ELR (cell line): ENCODE measurements at places on chromosomes 1 and 21.

GRCh38 chr1:147622731-147623130 is 47.6 kb downstream of the ACP6 start:
- DNase-seq: no peak

GRCh38 chr1:23594149-23594907 is 35.0 kb upstream of the ID3 start:
- DNase-seq: no peak

GRCh38 chr1:45589861-45590260 is 6.0 kb downstream of the NASP start:
- DNase-seq: no peak

- DNase-seq: no peak
These were observed 364.9 kb downstream of the MATN1 start for GRCh38 chr1:30358500-30358899.

DNA sequence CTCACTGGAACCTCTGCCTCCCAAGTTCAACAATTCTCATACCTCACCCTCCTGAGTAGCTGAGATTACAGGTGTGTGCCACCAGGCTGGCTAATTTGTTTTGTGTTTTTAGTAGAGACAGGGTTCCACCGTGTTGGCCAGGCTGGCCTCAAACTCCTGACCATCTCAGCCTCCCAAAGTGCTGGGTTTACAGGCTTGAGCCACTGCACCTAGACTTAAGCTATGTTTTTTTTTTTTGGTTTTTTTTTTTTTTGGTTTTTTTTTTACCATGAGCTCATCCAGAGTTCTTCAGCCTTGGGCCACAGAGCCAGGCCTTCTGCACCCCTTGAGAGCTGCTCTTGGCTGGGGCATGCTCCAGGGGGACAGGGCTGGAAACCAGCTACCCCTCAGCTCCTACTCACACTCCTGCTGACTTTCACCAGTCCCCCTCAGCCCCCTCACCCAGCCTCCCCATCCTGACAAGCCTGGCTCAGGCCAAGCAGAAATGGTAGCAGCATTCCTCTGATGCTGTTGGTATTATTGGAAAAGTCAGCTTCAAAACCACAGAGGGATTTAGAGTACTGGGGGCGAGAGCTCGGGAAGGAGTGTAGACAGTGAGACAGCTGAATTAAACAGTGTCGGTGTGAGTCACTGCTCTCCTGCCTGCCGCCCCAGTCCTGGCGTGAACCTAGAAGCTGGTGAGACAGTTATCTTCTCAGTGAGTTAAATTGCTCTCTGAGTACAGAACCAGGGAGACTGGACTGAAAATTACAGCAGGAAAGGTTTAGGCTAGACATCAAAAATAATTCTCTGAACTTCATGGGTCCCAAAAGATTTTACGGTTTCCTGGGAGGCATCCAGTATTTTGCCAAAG is 63.7 kb downstream of the NAV1 start:
- DNase-seq: peak; percentile 93

DNA sequence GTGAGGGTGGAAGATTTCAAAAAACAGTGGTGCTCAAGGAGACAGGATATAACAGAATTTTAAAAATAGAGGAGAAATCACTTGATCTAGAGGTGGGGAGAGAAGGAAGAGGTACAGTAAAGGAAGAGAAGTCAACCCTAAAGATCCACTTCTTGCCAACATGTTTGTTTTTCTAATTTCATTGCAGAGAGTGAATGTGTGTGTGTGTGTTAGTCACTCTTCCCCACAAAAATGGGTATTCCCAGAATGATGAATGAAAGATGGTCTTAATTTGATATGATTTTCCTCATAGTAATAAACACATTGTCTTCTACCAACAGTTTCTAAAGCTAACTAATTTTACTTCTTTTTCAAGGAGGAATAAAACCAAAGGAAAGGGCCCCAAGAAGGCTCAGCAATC is 74.2 kb upstream of the NGF start:
- peak; percentile 40 for DNase-seq

DNA sequence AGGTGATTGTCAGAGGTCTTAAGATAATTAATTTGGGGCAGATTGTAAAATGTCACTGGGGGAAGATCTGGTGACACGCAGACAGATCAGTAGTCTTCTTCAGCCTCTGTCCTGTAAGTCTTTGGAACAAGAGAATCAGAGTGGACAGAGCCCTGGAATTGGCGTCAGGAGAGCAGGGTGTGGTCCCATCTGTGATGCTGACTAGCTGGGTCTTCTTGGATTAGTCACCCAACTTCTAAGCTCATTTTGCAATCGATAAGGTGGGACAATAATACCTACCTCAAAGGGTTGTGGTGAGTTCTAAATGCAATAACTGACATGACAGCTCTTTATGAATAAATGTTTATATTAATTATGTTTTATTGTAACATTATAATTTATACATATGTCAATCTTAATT is 4.8 kb downstream of the FASLG start:
- peak; percentile 67 for DNase-seq

DNA sequence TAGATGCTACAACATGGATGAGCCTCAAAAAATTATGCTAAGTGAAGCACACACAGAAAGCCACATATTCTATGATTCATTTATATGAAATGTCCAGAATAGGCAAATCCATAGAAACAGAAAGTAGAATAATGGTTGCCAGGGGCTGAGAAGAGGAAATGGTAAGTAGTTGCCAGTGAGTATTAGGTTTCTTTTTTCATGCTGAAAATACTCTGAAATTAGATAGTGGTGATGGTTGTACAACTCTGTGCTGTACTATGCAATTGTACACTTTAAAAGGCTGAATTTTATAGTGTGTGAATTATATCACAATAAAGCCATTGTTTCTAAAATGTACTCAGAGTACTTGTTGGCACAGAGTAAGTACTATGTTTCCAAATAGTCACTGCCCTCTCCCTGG is 15.5 kb upstream of the GFI1 start:
- DNase-seq: peak; percentile 79

- no peak for DNase-seq
These were observed 38.8 kb downstream of the HEATR1 start for GRCh38 chr1:236565530-236565929.

DNA sequence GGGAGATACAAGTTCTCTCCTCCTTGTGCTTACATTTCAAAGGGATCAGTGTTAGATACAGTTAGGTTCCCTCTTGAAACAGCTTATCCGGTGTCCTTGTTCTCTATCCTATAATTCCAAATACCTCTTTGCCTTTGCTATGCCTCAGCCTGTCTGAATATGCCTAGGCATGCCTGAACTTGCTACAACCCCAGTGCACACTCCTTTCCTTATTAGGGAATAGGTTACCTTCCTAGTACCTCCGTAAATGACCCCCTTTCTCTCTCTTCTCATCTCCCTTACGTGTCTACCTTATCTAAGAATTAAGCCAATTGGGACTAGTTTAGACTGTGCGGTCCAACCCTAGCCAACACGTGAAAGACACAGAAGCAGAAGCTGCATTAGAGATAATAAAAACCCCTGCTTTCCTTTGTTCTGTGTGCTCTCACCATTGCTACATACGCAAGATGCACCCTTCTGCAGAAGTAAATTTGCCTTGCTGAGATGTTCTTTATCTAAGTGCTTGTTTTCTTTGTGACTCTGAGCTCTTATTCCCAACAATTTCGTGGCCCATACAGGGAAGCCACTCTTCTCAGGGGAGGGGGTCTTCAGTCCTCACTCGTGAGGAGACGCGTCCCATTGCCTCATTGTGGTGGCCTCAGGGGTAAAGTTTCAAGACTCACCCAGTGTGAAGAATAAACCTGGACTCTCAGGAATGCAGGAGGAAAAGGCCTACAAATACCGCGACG is 802.1 kb downstream of the PLA2G4A start:
- no peak for DNase-seq

GRCh38 chr21:44914176-44914874 is 6.4 kb downstream of the ITGB2 start:
- DNase-seq: no peak

GRCh38 chr1:244496186-244496585 is 35.1 kb downstream of the CATSPERE start:
- DNase-seq: no peak

DNA sequence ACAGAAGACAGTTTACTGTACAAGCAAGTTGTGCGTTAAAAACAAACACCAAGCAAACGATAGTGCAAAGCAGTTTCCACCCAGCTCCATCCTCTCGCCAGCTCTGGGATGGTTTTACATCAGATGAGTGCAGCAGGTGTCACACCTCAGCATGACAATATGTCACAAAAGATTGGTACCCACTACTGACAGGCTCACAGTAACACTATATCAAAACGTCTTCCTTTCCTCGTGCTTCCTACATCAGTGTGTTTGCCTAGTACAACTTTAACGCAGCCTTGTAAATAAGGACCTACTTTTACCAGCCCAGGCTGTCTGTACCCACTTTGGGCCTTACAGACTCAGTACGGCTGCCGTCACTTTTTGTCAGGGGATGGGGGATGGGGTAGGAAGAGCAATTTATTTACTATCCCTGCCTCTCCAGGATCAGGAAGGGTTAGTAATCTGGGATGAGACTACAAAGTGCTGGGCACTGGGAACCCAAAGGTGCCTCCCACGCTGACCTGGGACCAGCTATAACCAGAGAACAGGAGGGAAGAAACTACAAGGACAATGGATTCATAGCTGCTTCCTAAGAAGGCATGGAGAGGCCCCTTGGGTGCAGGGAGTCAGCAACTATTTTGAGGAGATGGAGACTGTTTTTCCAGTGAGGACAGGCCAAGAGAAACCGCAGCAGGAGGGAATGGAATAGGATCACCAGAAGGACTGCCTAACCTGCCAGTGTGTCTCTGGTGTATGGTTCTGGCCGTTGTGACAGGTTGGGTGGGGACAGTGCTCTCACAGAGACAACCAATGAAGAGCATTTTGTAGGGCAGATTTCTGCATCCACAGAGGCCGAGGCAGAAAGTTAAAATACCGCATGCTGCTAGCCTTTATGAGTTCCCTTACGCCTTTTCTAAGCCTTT is 30.2 kb downstream of the RUNX3 start:
- no peak for DNase-seq

GRCh38 chr21:41290106-41290799 is 26.3 kb upstream of the FAM3B start:
- DNase-seq: no peak
